ENCODE measurements at places on chromosomes 4 and X.

GRCh38 chrX:115363897-115364296, 74.4 kb downstream of the LUZP4 start:
- no peak for DNase-seq

- DNase-seq: no peak
Measured at GRCh38 chr4:128483816-128484215, 196.2 kb upstream of the PGRMC2 start.

DNA sequence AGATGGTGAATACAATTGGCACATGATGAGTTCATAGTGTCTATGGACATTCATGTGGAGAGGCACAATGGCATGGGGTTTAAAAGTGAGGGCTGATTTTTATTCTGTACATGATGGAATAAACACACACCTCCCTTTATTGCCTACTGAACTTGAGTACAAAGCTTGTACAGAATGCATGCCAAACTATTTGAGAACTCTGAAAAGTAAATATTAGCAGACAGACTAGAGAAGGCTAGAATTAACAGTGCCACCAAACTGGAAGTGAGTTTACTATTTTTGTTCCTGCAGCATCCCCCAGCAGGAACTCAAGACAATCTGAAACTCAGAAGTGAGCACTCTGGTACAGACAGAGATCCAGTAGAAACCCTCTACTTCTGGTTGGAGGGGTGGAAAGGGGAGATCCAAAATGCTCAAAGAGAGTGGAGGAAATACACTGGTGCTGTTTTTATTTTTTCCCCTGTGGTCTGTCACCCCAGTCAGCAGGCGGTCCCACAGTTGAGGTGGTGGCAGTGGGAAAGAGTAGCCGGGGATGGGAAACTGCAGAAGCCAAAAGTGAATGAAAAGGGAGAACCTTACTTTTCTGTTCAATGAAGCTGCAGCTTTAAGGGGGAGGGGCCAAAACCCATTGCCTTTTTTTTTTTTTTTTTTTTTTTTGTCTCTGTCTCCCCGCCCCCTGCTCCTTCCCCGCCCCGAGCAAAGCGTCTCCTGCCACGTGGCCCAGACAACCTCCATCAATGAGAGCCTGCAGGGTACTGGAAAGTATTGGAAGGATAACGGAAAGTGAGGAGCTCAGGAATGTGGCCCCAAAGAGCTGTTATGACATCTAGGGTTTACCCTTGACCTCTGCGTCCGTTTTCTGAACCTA, 20.5 kb downstream of the AKAP4 start:
- DNase-seq: no peak

GRCh38 chr4:117481742-117482141, 396.4 kb upstream of the TRAM1L1 start:
- DNase-seq: no peak

GRCh38 chr4:6877067-6877466, 32.6 kb upstream of the TBC1D14 start:
- DNase-seq: no peak

DNA sequence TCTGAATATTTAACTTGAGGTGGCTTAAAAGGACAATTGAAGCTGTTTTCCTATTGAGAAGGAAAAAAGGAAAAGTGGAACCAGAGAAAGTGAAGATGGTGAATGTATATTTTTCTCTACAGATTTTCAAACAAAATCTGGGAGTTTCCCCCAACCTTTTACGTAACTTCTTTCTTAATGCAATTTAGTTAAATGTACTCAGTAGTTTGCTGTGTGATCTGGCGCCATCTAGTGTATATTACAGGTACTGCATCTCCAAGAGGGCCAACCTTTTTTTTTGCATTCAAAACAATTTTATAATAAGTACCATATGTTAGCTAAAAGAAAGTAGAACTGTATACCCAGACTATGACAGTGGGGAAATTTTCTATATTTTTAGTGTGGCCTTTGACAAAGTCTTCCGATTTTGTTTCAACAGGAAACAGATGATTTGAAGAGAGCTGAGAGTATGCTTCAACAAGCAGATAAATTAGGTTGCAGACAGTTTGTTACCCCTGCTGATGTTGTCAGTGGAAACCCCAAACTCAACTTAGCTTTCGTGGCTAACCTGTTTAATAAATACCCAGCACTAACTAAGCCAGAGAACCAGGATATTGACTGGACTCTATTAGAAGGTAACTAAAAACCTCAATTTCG, 82.0 kb downstream of the PLS3 start:
- DNase-seq: peak; percentile 11

DNA sequence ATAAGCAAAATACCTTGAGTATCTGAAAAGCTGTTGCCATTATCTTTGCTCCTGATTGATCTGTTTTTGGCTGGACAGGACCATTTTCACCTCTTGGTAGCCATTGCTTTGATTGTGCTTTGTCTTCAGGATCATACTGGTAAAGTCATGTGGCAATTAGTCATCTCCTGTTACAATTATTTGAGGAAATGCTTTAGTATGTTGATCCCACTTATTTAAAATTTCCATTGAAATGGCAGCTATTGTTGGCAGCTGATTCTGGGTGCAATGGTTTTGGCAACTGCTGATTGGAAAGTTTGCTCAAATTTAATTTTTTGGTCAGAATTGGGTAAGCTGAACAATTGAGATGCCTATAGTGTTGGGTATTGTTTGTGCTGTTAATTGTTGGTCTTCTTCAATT, 238.3 kb upstream of the TLL1 start:
- DNase-seq: no peak

- DNase-seq: no peak
Measured at GRCh38 chr4:78624048-78624447, 72.5 kb downstream of the ANXA3 start.

DNA sequence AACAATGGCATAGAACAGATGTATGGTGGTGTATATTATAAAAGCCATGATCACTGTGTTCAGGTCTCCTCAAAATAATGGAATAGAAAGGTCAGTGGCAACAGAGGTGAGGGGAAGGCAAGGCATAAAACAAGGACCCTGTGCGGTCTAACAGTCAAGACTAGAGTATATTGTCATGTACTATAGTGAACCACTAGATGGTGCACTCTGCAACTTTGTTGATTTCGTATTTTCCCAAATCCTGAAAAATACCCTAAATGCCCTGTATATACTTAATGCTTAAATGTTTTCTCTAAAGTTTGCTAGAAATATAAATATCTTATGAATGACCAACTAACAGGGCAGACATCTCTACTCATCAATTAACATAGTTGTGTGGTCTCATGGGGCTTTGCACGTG, 453.0 kb downstream of the PCDH11X start:
- no peak for DNase-seq
